DMS53 (cell line): ENCODE measurements at places on chromosomes 7 and 10.

DNA sequence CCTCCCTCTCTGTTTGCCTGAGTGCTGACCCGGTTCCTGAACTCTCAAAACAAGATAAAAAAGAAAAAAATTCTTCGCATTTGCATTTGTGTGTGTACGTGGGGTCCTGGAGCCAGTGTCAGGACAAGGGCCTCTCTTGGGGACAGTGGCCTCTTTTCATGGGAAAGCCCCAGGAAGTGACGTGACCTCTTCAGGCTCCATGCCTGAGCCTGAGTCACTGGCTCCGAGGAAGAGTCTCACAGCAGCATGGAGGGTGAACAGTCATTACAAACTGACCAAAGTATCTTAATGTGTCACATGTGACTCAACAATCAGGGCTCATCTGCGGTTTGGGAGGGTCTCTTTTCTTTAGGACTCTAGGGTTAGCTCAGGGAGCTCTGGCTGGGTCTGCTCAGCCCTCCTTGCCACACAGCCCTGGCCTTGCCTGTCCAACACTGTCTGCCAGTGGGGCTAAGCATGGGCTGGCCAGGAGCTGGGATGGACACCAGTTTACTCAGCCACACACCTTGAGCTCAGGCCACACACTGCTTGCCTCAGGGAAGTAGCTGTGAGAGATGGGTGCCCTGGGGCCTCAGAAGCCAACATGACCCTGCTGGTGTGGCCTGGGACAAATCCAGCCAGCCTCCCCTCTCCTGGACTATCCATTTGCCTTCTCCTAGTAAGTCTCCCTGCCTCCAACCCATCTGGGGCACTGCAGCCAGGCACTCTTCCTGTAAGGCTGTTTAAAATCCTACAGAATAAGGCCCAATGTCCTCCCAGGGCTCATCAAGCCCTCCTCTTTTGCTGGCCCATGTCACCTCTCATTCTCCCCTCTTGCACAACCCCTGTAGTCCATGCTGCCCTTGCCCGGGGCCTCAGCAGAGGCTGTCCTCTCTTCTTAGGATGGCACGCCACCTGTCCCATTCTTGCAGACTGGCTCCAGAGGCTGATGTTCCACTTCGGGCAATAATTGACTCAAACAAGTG lies 10.5 kb downstream of the TMEM273 start:
- DNase-seq = peak; percentile 81

DNA sequence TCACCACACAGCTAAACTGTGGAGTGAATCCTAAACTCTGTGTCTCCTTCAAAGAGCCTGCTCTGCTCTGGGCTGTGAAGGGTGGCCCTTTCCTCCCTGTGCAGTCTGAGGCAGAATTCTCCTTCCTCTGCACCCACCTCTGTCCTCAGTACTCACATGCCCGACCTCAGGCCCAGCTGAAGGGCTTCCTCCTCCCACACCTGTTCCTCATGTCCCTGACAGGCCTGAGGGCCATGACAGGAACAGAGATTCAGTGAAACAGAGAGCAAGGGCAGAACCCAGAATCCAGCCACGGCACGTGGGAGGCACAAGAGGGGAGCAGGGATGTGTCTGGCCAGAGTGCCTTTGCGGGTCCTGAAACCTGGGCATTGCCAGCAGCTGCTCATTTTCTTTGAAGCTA lies 13.9 kb downstream of the CREB3L2 start:
- DNase-seq = no peak

GRCh38 chr10:104762793-104763192 lies 121.7 kb downstream of the SORCS3 start:
- DNase-seq = no peak

GRCh38 chr10:71761541-71762113 lies 11.7 kb downstream of the VSIR start:
- DNase-seq = peak; percentile 12

GRCh38 chr10:114632869-114633715 lies 25.0 kb downstream of the ABLIM1 start:
- no peak for DNase-seq

DNA sequence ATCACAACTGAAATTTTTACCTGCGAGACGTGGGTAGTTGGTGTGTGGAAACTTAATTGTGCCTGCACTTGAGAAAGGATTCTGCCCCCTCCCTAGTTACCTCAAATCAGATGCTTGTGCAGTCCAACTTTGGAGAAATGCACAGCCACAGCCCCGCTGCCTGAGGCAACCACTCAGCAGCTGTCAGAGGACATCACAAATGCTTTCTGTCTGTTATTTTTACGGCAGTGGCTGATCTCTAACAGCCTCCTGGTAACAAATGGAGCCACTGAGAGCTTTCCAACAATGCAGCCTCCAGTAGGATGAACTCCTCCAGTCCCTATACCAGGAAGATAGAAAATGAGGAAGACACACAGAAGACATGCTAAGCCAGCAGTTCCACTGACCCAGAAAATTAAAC lies 712.2 kb upstream of the GHITM start:
- DNase-seq = no peak

GRCh38 chr7:25500393-25500921 lies 272.2 kb upstream of the NPVF start:
- no peak for DNase-seq

GRCh38 chr10:118277871-118278270 lies 64.3 kb downstream of the FAM204A start:
- DNase-seq = no peak

GRCh38 chr7:43201912-43202311 lies 89.5 kb downstream of the HECW1 start:
- DNase-seq = no peak

GRCh38 chr10:83371696-83372490 lies 767.4 kb upstream of the GHITM start:
- no peak for DNase-seq

- no peak for DNase-seq
These were observed 24.1 kb downstream of the ATRNL1 start for GRCh38 chr10:115117301-115117700.

- peak; percentile 91 for DNase-seq
These were observed 40.3 kb downstream of the FAM53B start for GRCh38 chr10:124703778-124704427.

- DNase-seq = no peak
These were observed 76.0 kb downstream of the SPDYE5 start for GRCh38 chr7:75567948-75568595.

DNA sequence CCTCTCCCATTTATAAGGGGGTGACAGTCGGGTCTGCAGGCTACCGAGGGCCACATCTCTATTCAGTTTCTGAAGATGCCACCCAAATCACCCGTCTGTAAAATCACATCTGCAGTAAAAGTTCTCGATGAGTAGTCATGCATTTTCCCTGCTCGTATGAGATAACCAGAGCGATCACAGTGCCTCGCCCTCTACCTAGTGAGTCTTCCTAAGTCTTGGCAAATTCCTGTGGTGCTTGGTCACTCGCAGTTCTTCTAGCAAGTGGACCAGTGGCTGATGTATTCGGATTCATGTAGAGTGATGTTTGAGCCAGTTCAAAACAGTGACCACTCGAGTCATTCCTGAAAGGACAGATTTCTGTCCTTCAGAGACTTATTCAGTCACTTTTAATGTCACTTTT lies 44.9 kb downstream of the INSYN2A start:
- no peak for DNase-seq

GRCh38 chr10:84214612-84215235 lies 10.6 kb downstream of the LRIT2 start:
- DNase-seq = peak; percentile 53

DNA sequence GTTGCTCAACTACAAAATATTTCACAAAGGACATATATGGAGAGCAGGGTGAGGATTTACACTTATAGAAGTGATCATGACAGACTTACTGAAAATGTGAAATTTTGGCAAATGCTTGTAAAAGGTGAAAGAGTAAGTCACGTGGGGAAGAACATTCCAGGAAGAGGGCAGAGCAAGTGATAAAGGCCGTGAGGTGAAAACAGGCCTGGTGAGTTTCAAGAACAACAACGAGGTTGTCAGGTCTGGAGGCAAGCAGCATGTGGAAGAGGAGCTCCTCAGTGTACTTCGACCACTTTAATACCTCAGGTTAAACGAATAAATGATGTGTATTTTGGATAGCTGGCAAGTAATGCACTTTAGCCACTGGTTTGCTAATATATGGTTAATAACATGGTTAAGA lies 706.7 kb downstream of the PCDH15 start:
- peak; percentile 11 for DNase-seq

- DNase-seq = no peak
These were observed 6.7 kb downstream of the TCF7L2 start for GRCh38 chr10:112956631-112957350.

DNA sequence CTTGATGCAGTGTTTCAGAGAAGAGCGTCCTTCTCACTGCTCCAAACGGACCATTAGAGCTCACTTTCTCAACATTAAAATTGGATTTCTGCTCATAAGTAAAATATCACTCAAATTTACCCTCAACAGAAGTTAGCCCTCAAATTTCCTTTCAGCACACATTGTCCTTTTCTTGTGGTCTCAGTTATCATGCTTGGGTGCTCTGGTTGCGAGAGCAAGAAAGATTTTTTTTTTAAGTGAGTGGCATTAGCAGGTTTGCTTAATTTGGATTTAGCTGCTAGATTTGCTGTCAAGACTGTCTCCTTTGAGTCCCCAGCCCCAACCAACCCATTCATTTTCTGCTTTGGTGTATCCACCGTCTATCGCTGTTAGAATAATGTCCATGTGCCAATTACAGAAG lies 2.6 kb upstream of the CH25H start:
- DNase-seq = no peak

- peak; percentile 96 for DNase-seq
These were observed 70.8 kb downstream of the FRMD4A start for GRCh38 chr10:14259696-14260566.

- DNase-seq = peak; percentile 69
These were observed 625 bp downstream of the IPMK start for GRCh38 chr10:58266826-58267712.

DNA sequence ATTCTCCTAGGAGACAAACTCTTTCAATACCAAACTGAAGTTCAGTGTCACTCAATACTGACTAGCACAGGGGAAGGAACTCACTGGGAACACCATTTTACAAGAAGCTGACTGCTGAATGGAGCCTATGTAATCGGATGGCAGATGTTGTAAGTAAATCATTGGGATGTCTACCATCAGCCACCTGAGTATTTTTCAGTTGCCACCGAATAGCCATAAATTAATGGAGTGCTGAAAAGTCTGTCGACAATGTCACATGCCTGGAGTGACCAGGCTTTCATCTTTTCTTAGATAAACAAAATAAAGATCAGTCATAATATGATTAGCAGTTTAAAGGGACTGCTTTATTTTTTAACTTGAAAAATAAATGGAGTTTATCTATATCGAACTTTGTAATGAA lies 145.9 kb upstream of the SEMA3E start:
- no peak for DNase-seq

DNA sequence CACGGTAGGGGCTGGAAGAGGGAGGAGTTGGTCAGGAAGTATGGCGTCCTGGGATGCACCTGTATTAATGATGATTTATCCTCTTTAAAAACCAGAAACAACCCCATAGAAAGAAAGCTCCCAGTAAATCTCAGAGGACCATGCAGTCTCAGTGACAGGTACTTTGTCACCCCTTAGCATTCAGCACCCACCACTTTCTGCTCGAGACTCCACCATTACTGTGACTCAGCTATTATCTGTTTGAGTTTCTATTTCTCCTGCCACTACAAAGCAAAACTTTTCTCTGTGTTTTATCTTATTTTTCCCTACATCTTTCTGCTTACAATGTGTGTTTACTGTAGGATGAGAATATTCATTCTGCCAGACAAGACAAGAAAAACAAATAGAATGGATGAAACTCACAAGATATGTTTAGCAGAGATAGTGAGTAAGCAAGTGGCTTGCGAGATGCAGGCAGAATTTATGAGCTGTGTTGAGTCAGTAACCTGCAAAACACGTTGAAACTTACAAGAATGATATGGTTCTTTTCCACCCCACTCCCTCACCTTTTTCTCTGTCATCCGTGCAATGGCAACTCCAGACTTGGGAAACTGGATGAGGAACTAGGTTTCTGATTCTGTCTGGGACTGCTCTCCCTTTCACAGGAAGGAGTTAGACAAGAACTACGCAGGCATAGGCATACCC lies 127.1 kb downstream of the AOAH start:
- DNase-seq = peak; percentile 28

DNA sequence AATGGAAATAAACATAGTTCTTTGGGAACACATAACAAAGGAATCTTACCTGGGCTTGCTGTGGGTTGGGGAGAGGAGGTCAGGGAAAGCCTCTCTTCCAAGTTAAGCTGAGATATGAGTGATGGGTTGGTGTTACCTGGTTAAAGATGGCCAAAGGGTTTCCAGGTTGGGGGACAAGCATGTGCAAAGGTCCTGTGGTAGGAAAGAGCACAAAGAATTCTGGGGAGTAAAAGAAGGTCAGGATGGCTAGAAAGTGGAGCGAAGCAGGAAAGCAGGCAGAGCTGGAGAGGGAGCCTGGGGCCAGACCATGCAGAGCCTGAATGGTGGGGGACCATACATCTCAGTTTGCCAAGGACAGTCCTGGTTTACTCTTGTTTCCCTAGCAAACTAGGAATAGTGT lies 133.2 kb downstream of the CFAP58 start:
- DNase-seq = no peak

- no peak for DNase-seq
These were observed 72.7 kb downstream of the LHPP start for GRCh38 chr10:124534231-124534798.

DNA sequence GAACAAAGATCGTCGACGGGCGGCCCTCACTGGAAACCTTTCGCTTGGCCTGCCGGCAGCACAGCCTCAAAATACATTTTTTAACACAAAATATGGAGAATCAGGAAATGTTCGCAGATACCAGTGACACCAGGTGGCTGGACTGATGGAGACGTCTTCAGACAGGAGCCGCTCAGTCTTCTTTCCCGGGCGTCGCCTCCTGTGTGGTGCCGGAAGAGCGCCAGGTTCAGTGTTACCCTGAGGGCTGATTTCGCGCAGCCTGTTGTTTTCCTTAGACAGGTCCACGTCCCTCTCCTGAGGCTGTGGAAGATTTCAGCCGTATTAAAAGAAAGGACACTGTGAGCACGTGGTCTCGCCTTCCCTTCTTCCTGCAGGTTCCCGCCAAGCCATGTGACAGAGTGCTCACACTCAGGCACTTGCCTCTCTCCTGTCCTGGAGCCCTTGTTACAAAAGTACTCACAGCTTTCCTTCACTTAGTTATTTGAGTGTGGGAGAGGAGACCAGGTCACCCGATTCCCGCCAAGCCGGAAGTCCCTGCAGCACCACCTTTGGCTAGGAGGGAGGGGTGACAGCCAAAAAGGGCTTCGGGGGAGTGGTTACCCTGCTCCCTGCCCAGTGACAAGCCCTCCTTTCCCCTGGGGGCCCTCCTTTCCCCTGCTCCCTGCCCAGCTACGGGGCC lies 21.7 kb upstream of the PWWP2B start:
- DNase-seq = no peak
